Activated naive CD8-positive, alpha-beta T cell treated with anti-CD3 and anti-CD28 coated beads, Interleukin-2, amount 50 U/mL, for 24 hours (primary cell): ENCODE measurements at places on chromosomes 1 and 21.

GRCh38 chr1:110150330-110151174 lies at the start of gene SLC6A17:
TSS of gene SLC6A17 (plus strand) at chr1:110150494. CDS start at chr1:110166930, 16,436 bp downstream.
- peaks cover 4% of the 10 kb centered on the region for H3K4me1 ChIP-seq
- peak; percentile 72 for DNase-seq
- H3K4me3 ChIP-seq = peak within 1 kb of the TSS; percentile 28
- H3K27me3 ChIP-seq = peaks cover 42% of the 10 kb centered on the region
- H3K27ac ChIP-seq = no peak within 1 kb of the TSS
- H3K36me3 ChIP-seq = no peaks in the 10 kb centered on the region

- no peak overlapping the region for H3K4me3 ChIP-seq
- H3K27me3 ChIP-seq = peaks cover 60% of the 10 kb centered on the region
- H3K27ac ChIP-seq = no peak overlapping the region
Observed at GRCh38 chr1:152513081-152513480, 1.2 kb upstream of the CRCT1 start.

DNA sequence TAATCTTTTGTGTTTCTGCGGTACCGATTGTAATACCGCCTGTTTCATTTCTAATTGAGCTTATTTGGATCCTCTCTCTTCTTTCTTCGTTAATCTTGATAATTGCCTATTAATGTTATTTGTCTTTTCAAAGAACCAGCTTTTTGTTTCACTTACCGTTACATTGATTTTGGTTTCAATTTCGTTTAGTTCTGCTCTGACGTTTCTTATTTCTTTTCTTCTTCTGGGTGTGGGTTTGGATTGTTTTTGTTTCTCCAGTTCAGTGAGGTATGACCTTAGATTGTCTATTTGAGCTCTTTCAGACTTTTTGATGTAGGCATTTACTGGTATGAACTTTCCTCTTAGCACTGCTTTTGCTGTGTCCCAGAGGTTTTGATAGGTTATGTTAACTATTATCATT lies 9.4 kb downstream of the OR2M2 start:
- no peak for DNase-seq
- H3K4me1 ChIP-seq = no peaks in the 10 kb centered on the region
- H3K4me3 ChIP-seq = no peak overlapping the region
- no peaks in the 10 kb centered on the region for H3K36me3 ChIP-seq
- no peak overlapping the region for H3K27ac ChIP-seq

DNA sequence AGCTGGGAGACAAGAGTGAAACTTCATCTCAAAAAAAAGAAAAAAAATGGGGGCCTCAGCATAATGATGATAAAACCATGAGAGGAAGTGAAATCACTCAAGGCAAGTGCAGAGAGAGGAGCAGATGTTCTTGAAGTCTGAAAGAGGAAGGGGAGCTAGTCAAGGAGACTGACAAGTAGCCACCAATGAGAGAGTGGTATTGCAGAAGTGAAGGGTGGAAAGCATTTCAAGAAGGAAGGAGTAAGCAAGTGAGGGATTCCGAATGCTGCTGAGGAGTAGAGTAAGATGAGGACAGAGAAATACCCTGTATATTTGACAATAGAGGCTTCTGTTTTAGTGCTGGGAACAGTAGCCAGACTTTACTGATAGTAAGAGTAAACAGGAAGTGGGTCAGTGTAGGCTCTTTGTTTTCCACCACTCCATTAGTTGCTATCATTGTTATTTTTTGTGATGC lies 2.9 kb downstream of the TATDN3 start:
- no peak overlapping the region for H3K4me3 ChIP-seq
- no peak for DNase-seq
- no peaks in the 10 kb centered on the region for H3K27me3 ChIP-seq
- peak overlapping the region; percentile 66 for H3K27ac ChIP-seq
- peaks cover 36% of the 10 kb centered on the region for H3K4me1 ChIP-seq

DNA sequence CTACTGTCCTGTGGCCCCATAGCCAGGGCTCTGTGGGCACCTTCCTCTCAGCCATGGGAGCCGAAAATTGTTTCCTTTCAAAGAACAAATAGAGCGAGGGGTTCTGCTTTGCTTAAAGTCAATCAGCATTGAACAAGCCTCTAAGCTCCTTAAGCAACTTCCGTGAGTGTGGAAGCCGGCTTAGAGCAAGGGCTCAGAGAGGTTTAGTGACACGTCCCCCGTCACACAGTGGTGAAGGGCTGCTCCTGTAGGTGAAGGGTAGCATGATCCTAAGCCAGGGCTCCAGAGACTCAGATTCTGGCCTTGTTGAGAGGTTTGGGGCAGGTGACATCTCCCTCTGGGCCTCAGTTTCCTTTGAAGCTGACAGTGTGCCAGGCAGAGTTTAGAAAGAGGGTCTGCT lies 94.0 kb upstream of the WNT4 start:
- H3K36me3 ChIP-seq = no peaks in the 10 kb centered on the region
- H3K27me3 ChIP-seq = peaks cover 16% of the 10 kb centered on the region
- no peaks in the 10 kb centered on the region for H3K4me1 ChIP-seq
- no peak overlapping the region for H3K4me3 ChIP-seq

DNA sequence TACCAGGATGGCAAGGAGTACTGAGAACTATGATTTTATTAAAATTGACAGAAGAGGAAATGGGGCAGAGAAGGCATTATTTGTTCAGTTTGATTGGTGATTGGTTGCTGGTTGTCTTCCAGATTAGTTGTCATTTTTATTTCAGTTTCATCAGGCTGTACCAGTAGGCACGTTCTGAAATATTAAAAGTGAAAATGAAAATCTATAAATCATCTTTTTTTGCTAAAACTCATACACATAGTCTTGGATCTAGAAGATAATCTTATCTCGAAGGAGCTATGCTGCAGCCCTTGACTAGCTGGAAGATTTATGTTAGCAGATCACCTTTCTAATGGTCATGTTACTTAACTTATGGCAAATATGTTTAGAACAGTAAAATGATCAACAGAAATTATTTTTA lies 29.0 kb downstream of the NEK7 start:
- H3K4me3 ChIP-seq = peak overlapping the region; percentile 73
- H3K36me3 ChIP-seq = peaks cover 5% of the 10 kb centered on the region
- H3K4me1 ChIP-seq = peaks cover 90% of the 10 kb centered on the region
- H3K27ac ChIP-seq = peak overlapping the region; percentile 86

GRCh38 chr1:229089586-229090208 lies 181.2 kb upstream of the RAB4A start:
- DNase-seq = no peak
- H3K36me3 ChIP-seq = no peaks in the 10 kb centered on the region
- no peak overlapping the region for H3K4me3 ChIP-seq
- no peak overlapping the region for H3K27ac ChIP-seq
- peaks cover 5% of the 10 kb centered on the region for H3K4me1 ChIP-seq

- no peak for DNase-seq
- H3K36me3 ChIP-seq = no peaks in the 10 kb centered on the region
- no peak overlapping the region for H3K27ac ChIP-seq
- no peaks in the 10 kb centered on the region for H3K27me3 ChIP-seq
- no peaks in the 10 kb centered on the region for H3K4me1 ChIP-seq
Observed at GRCh38 chr1:239025997-239026694, 360.2 kb upstream of the CHRM3 start.

GRCh38 chr1:206685334-206685768 lies 646 bp downstream of the MAPKAPK2 start:
- DNase-seq = peak; percentile 58
- H3K36me3 ChIP-seq = peaks cover 8% of the 10 kb centered on the region
- H3K4me3 ChIP-seq = peak overlapping the region; percentile 99
- peaks cover 79% of the 10 kb centered on the region for H3K4me1 ChIP-seq
- H3K27me3 ChIP-seq = no peaks in the 10 kb centered on the region

GRCh38 chr21:36915014-36915695 lies 51.3 kb downstream of the HLCS start:
- H3K27ac ChIP-seq = no peak overlapping the region
- no peaks in the 10 kb centered on the region for H3K36me3 ChIP-seq
- no peak overlapping the region for H3K4me3 ChIP-seq
- peaks cover 10% of the 10 kb centered on the region for H3K4me1 ChIP-seq
- DNase-seq = no peak

GRCh38 chr1:147648933-147649332 lies 21.4 kb downstream of the ACP6 start:
- peaks cover 8% of the 10 kb centered on the region for H3K36me3 ChIP-seq
- peak overlapping the region; percentile 34 for H3K27ac ChIP-seq
- no peak for DNase-seq
- no peaks in the 10 kb centered on the region for H3K27me3 ChIP-seq

DNA sequence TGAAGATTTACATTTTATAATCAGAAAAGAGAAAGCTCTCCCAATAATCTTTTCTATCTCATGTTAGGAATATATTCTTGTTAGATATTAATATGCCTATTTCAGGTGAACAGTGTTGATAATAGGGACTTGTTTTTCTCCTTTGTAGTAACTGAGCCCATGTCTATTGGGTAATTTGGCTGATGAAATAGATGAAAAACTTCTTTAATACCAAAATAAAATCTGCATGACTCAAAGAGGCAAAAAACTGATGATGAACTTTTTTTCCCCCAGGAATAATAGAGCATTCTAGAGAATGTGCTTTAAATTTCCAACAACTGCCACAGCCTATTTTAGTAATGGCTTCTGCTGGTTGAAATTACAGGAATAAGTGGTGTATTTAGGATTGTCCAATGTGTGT lies 178.9 kb upstream of the GREM2 start:
- peaks cover 5% of the 10 kb centered on the region for H3K27me3 ChIP-seq
- no peaks in the 10 kb centered on the region for H3K4me1 ChIP-seq
- H3K4me3 ChIP-seq = no peak overlapping the region

GRCh38 chr1:196651637-196652215 lies at the start of gene CFH:
TSS of gene CFH (plus strand) at chr1:196652043. CDS start at chr1:196652118, 75 bp downstream.
- H3K27me3 ChIP-seq = no peaks in the 10 kb centered on the region
- no peak for DNase-seq
- peaks cover 13% of the 10 kb centered on the region for H3K4me1 ChIP-seq
- no peak within 1 kb of the TSS for H3K27ac ChIP-seq

GRCh38 chr21:38400195-38400919 lies 97.9 kb downstream of the ERG start:
- H3K27me3 ChIP-seq = peaks cover 3% of the 10 kb centered on the region
- no peak for DNase-seq
- H3K27ac ChIP-seq = no peak overlapping the region
- H3K4me1 ChIP-seq = no peaks in the 10 kb centered on the region
- no peak overlapping the region for H3K4me3 ChIP-seq

GRCh38 chr1:174134003-174134659 lies 25.2 kb upstream of the RABGAP1L start:
- H3K27ac ChIP-seq = no peak overlapping the region
- no peak overlapping the region for H3K4me3 ChIP-seq
- no peaks in the 10 kb centered on the region for H3K36me3 ChIP-seq
- H3K4me1 ChIP-seq = no peaks in the 10 kb centered on the region

GRCh38 chr1:9309991-9310390 lies 17.3 kb downstream of the SPSB1 start:
- H3K4me3 ChIP-seq = no peak overlapping the region
- peaks cover 7% of the 10 kb centered on the region for H3K4me1 ChIP-seq
- no peak overlapping the region for H3K27ac ChIP-seq
